Neural progenitor cell (in vitro differentiated cells): ENCODE measurements at places on chromosomes 11 and 22. TPM values are rescaled to one million over a fixed set of nuclear protein-coding genes. Genes with fewer than 3 reads are reported as not detected.

Gene CD3D
- not detected in 2 replicates for total RNA-seq

Gene HIRA
- 18.9 and 25.0 TPM in 2 replicates for total RNA-seq

Gene RAG2
- 0.06 and 0.15 TPM in 2 replicates for total RNA-seq

Gene LRRC75B
- 8.2 and 19.0 TPM in 2 replicates for total RNA-seq

DNA sequence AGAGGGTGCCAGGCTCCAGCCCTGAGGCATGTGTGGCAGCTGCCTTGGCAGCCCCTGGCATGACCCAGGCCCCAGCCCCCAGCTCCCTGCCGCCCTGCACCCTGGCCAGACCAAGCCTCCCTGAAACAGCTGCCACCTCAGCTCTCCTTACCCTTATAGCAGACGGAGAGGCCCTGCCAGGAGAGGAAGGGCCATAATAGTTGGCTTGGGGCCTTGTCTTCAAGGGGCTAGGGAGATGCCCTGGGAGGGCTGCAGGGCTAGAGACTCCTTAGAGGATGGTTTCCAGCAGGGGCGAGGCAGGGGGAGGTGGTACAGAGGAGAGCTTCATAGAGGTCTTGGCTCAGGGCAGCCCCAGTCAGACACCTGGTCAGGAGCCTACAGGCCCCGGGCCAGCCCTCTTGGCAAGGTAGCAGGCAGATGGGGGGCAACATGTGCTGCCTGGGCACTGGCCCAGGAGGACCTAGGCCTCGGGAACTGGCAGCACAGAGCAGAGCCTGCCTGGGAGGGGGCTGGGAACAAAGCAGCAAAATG is 13.0 kb downstream of the SMTN start:
- no peak for DNase-seq

- DNase-seq, result no peak
Measured at GRCh38 chr11:25180187-25180586, 683.3 kb downstream of the LUZP2 start.

- DNase-seq, result no peak
Measured at GRCh38 chr11:32420937-32421901, 14.1 kb downstream of the WT1 start.

DNA sequence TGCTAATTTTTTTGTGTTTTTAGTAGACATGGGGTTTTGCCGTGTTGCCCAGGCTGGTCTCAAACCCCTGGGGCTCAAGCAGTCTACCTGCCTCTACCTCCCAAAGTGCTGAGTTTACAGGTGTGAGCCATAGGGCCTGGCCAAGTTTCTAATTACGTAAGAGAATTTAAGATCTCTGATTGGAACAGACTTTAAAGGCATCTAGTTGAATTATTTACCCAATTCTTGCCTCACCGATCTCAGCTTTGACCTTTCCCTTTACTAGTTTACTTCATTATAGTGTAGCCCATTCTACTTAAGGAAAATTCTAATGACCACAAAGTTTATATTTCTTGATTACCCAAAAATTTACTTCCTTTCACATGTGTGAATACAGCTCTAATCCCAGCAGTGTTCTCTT is 81.6 kb downstream of the YAP1 start:
- DNase-seq, result no peak

DNA sequence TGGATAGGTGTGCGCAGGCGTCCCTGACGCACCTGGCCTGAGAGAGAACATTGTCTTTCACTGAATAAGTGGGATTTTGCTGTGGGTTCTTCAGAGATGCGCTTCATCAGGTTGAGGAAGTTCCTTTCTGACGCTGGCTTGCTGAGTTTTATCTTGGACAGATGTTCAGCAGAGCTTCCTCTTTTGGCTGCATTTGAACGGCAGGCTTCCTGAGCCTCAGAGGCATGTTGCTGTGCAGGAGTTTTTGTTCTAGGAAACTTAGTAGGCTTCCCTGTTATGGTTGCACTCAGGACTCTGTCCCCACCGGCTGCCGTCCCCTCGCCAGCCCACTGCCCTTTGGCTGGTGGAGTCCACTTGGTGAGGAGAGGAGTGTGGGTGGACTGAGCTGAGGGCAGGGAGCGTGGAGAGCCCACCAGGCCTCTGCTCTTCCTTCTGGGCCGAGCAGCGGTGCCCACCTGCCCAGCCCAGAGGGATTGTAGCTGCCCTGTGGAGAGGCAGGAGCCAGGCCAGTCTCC is 17.2 kb downstream of the FRMD8 start:
- no peak for DNase-seq

DNA sequence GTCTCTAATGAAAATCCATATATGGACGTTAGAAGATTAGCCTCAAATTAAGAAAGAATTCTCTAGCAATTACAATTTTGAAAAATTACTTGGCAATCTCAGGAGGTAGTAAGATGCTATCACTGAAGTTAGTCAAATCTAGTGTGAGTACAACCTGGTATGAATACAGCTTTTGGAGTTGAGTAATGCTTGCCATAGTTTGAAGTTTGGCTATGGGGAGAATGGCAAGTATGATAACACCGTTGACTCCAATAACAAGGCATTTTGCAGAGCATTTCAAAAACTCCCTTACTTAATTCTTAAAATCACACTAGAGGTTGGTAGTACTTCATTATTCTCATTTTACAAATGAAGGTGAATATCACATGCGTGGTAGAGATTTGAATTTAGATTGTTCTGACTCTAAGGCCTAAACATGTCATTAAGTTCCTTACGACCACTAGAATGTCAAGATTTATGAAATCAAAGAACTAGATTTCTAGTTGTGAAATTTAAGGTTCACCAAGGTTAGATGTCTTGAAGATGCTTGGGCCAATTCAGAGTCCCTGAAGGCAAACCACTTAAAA is 355.4 kb downstream of the ETS1 start:
- no peak for DNase-seq

GRCh38 chr11:65546217-65546958 is 11.8 kb downstream of the LTBP3 start:
- DNase-seq, result peak; percentile 94

DNA sequence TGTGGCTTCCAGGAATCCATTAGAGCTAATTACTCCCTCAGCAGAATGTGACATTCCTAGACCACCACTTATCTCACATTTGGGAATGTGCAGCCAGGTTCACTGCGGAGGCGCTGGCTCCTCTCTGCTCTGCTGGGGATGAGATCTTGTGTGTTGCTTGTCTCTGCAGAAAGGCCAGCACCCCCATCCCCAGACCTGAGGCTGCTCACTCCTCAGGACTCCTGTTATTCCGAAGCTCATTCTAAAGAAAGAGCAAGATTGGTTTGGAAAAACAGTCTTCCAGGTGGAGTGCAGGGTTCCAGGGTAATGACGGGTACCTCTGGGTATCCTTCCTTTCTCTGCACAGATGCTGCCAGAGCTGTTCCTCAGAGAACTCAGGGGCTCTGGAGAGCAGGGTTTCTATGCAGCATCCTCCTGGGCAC is 20.8 kb downstream of the RSPH14 start:
- no peak for DNase-seq
